Dorsolateral prefrontal cortex (tissue), 122 donors: ENCODE measurements at places on chromosomes 16 and 17. TPM values are rescaled to one million over a fixed set of nuclear protein-coding genes. Genes with fewer than 3 reads are reported as not detected.

- no peak for DNase-seq
Observed at GRCh38 chr16:48117217-48118105, 38.3 kb downstream of the ABCC12 start.

- no peak for DNase-seq
Observed at GRCh38 chr17:81926451-81927151, 934 bp downstream of the MAFG start.

GRCh38 chr17:64984851-64985521, 65.7 kb upstream of the LRRC37A3 start:
- no peak for DNase-seq

GRCh38 chr17:70655176-70655958, 486.0 kb downstream of the KCNJ2 start:
- no peak for DNase-seq

DNA sequence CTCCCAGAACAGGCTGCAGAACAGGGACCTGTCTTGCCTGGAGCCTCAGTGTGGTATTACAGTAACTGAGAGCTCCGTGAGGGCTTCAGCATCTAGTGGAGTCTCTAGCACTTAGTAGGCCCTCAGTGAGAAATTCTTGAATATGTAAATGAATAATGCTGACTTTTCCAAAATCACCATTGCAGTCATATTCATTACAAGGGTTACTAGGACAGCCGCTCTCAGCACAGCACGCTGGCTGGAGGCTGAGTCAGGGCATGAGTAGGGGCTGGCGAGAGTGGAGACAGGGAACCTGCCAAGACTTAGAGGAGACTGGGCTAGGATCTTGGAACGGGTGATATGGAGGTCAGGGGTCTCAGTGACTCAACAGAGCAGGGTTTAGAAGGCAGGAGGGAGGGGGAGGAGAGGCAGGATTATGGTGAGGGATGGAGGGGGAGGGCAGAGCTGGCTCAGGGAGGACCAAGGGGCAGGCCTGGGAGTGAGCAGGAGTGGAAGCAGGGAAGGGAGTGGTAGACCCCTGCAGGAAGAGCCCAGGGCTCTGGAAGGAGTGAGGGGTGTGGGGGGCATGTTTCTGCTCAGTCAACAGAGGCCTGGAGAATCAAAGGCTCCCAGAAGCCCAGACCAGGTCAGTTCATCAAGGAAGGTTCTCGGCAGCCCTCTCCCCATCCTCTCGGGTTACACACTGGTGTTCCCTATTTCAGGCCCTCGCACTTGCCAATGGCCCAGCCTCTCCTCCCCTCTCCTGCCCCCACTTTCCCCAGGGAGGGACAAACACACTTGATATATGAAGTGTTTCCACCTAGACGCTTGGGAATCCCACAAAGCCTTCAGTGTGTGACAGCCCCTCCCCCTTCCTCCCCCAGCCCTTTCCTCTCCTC, 42.3 kb downstream of the FZD2 start:
- no peak for DNase-seq

DNA sequence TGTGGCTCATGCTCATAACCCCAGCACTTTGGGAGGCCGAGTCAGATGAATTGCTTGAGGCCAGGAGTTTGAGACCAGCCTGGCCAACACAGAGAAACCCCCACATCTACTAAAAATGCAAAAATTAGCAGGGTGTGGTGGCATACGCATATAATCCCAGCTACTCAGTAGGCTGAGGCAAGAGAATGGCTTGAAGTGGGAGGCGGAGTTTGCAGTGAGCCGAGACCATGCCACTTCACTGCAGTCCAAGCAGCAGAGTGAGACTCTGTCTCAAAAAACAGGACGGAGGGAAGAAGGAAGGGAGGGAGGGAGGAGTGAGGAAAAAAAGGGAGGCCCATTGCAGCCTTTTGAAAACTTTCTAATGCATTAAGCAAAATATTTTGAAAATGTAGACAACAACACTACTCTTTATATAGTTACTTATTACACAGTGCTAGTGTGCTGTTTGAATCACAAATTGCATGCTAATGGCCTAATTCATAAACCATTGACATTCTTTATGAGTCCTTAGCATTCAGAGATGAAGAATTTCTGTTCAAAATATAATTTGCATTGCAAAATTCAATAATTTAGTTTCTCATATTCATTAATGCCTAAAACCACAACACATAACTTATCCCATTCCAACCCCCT, 59.4 kb downstream of the TMEM114 start:
- DNase-seq = no peak

GRCh38 chr16:12304861-12305596, 328.5 kb downstream of the SNX29 start:
- DNase-seq = no peak

DNA sequence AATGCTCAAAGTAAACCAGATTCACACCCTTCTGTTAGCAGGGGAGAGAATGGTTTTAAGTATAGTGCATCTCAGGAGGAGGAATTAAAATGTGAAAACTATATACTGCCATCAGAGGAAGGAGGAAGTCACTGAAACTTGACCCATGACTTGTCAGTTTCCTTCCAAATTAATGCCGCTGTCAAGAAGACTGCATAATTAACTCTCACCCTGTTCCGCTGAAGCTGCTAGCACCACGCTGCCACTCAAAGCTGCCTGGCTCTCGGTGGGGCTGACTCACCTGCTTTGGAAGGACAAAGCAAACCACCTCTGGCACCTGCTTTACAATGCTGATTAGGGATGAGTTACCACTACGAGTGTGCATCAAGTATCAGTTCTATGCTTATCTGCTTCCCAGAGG, 37.8 kb upstream of the ULK2 start:
- DNase-seq = no peak

DNA sequence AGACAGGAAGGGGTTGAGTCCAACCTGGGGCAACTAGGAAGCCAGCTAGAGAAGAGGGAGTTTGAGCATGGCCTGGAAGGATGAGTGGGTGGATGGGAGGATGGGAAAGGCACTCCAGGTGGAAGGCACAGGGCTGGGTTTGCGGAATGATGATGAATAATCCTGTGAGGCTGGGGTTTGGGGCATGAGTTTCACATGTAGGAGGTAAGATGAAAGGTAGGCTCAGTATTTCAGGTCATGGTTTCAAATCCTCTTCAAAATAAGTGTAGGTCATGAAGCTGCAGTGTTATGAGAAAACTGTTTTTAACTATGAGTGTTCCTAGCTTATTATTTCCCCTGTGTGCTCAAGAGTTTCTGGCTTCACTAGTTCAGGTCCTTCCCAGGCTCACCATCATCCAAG, 130.3 kb downstream of the SKAP1 start:
- no peak for DNase-seq

DNA sequence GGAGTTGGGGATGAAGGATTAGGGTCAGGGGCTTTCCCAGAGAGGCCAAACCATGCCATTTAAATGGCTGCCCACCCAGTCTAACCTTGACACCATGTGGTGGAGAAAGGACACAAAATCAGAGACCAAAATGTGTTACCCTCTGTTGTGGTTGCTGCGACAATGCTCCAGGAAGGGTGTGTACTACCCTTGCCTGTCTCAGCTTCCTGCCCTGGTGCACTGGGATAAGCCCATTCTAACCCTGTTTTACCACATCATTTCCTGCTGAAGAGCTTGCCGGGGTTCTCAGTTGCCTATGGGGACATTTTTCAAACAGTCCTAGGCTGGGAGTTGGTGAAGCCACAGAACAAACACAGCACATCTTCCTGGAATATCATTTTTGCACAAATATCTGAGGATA, 4.9 kb downstream of the OR4D1 start:
- no peak for DNase-seq

- no peak for DNase-seq
Observed at GRCh38 chr16:26317885-26318284, 626.1 kb downstream of the HS3ST4 start.

DNA sequence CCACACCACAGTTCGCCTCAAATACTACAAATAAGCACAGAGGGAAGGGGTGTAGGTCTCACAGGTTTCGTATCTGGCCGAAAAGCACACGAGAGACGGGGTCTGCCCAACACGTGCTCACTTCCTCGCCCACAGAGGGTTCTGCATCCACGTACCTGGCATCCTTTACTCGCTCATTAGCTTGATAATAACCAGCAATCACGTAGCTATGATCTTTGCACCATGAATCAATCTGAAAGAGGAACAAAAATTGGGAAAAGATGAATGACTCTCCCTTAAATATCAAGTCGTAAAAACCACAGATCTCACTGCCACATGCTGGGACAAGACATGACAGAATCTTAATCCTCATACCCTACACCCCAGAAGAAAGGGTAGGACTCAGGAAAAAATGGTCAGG, 10.5 kb downstream of the EMC8 start:
- no peak for DNase-seq

GRCh38 chr17:31499771-31500554, 108.5 kb downstream of the RAB11FIP4 start:
- DNase-seq = peak; percentile 80

GRCh38 chr16:2026461-2027023, at the start of gene NHERF2:
TSS of gene NHERF2 (plus strand) at chr16:2026902. CDS start at chr16:2027006, 104 bp downstream.
- no peak for DNase-seq

GRCh38 chr17:74078363-74078941, 125.0 kb upstream of the RPL38 start:
- DNase-seq = no peak

DNA sequence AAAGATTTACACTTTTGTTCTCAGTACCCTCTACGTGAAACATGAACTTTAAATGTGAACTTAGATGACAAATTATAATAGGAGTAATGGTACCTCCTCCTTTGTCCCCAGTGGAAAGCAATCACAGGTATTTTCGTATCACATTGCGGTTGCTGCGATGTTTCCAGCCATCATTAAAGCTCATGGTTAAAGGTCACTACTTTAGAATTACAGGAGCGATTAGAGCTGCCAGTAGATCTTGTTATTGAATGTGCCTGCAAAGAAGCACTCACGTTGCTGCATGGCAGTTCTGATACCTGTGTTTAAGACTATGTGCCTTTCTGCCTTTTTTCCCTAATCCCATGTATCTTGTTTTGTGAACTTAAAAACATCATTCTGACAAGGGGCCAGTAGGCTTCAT, 301.0 kb downstream of the CPPED1 start:
- DNase-seq = no peak

- no peak for DNase-seq
Observed at GRCh38 chr17:8066841-8067775, 20.4 kb downstream of the ALOX12B start.

DNA sequence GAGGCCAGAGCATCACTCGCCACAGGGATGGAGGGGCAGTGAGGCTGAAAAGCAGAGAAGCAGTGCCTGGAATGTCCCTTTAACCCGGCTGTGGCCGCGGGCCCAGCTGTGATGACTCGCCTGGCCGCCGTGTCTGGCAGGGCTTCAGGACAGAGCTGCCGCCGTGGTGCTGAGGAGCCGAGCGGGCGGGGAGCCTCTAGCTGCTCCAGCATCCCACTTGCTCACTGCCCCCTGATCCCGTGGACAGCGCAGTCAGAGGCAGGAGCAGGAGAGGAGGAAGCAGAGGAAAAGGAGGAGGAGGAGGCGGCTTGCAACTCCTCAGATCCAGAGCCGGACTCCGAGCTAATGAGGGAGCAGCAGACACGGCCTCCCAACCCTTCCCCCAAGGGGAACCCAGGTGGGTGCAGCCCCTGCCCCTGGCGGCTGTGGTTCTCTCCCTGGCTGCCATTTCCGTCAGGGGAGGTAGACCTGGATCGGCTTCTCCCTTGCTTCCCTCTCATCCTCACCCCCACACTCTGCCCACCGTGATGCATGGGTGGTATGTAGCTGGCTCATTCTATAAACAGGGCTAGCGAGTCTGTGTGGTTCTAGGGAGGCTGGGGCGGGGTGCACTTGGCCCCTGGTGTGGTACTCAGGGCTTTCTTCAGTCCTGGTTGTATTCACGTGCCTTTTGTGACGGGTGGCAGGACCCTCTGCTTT, 165.7 kb downstream of the CMIP start:
- peak; percentile 77 for DNase-seq

DNA sequence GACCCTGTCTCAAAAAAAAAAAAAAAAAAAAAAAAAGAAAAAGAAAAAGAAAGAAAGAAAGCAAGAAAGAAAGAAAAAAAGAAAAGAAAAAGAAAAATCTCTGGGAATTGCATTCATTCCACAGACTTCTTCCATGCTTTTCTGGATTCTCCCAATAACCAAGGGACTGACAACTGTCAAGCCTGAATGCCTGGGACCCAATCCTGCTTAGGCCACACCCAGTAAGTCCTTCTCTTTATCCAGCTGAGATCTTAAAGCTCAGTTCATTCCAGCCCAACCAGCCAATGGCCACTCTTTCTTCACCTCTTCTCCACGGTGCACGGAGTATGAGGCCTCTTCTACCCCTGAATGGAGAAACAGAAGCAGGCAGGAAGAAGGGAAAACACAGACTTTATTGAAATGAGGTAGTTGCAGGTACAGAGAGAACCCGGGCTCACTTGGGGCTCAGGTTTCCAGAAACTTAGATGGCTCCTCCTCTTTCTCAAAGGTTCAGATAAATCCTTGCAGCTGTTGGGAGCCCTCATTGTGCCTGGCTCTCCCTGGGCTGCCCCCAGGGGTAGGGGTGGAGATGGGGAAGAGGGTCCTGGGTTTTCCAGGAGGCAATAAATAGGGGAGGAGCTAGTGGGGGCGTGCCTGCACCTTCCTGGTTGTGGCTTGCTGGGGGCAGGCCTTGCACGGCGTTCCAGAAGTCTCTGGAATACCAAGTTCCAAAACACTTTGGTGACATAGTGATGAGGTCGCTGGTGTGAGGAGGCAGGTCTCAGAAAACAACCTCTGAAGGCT, 2.5 kb downstream of the HOXB1 start:
- no peak for DNase-seq

DNA sequence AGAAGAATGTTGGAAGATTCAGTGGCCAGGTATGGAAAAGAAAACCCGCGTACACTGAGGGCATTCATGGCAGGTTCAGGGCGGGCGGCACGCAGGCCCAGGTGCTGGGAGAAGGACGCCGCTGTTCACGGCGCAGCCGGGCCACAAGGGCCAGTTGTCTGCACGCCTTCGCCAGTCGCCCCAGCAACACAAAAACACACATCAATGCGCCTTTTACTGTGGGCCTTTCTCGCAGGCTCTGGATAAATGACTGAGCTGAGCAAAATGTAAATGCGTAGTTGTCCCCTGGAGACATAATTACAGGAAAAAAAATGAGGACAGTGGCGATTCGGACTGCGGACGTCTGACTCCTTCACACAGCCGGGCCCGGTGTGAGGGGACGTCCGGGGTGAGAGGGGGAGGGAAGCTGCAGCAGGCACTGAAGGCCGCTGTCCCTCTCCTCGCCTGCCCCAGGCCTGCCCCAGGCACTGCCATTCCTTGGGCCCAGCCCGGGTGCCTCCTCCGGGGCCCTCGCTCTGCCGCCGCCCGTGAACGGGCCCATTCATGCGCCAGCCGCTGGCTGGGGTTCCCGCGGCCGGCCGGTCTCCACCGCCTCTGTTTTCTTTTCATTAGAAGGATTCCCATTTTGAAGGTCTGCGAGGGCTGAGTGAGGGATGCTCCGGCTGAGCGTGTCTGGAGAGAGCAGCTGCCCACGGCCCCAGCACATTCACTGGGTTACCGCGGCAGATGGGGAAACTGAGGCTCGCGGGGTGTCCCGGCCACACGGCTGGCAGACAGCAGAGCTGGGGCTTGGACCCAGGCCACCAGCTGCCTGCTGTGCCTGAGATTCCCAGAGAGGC, 6.5 kb upstream of the ZNF469 start:
- DNase-seq = peak; percentile 59

MFSD6L gene
- total RNA-seq = not detected

NPW gene
- not detected for total RNA-seq

TBC1D3H gene
- total RNA-seq = not detected

KCNH4 gene
- 4.4 TPM for total RNA-seq

HYDIN gene
- 33.0 TPM for total RNA-seq

FBF1 gene
- total RNA-seq = 34.3 TPM

FOXN1 gene
- not detected for total RNA-seq

TSC2 gene
- total RNA-seq = 197 TPM

FCSK gene
- 21.3 TPM for total RNA-seq

PRSS53 gene
- 4.8 TPM for total RNA-seq

CACNG3 gene
- total RNA-seq = 25.0 TPM

SKAP1 gene
- not detected for total RNA-seq

AOC2 gene
- 3.3 TPM for total RNA-seq

KRTAP4-3 gene
- total RNA-seq = not detected
